ENCODE measurements at places on chromosomes 3 and 15.

DNA sequence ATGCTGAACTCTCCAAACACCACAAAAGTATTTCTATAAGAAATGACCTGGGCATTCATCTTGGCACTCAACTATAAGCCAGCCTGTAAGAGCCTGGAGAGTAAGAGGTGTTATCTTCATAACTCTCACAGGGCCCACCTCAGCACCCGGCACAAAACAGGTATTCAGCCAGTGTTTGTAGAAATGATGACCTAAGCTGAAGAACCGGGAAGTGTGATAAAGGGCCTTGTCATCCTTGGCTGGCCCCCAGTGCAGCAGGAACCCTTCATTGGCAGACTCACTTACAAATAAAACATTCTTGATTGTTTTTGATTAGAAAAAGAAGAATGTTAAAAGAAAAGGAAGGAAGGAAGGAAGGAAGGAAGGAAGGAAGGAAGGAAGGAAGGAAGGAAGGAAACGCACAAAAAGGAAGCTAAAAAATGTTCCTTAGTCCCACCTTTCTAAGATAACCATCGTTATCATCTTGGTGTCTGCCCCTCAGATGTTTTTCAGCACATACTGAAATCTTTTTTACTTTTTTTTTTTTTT is 52.1 kb downstream of the DAPK2 start:
- no peak for DNase-seq

DNA sequence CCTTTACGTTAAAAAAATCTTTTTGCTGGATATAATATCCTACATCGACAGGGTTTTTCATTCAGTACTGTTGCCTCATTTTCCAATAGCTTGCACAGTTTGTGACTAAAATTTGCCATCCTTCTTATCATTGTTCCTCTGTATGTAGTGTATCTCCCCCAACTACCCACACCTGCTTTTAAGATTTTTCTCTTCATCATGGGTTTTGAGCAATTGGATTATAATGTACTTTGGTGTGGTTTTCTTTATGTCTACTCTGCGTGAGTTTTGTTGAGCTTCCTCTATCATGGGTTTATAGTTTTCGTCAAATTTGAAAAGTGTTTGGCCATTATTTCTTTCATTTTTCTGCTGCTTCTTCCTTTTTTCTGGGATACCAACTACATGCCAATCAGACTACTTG is 39.6 kb upstream of the MEF2A start:
- DNase-seq = no peak

GRCh38 chr3:23919628-23920027 is 2.7 kb downstream of the RPL15 start:
- DNase-seq = no peak

- DNase-seq = no peak
These were observed 122.3 kb downstream of the PTPRG start for GRCh38 chr3:61683549-61684236.

DNA sequence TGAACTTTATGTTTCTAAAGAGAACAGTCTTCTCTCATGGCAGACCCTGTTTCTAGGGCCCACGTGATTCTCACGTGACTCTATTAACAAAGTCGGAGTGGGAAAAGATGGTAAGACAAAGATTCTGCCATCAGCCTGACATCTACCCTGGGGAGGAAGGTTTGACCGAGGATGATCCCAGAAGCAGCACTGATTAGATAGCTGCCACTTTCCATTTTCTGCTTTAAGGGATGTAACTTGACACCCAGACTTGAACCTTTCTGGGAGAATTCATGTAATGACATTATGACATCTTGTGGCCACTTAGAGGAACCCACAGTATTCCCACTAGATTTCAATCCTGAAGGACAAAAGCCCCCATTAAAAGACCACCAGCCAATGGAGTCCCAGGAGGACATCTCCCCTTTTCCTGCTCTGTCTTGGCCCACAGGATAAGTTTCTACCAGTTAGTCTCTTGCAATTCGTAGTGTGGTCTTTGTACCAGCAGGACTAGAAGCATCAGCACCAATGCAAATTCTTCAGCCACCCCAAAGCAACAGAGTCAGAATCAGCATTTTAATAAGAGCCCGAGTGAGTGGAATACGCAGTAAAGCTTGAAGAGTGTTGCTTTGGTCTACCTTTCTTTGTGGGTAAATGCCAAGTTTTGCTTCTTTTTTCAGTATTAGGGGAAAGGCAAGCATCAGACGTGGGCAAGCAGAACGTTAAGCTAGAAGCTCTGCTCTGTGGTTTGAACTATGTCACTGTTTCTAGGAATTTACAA is 480.5 kb upstream of the PROK2 start:
- DNase-seq = peak; percentile 32

GRCh38 chr3:128923576-128923975 is 44.2 kb downstream of the ACAD9 start:
- no peak for DNase-seq

GRCh38 chr3:79111375-79112052 is 656.3 kb downstream of the ROBO1 start:
- no peak for DNase-seq

DNA sequence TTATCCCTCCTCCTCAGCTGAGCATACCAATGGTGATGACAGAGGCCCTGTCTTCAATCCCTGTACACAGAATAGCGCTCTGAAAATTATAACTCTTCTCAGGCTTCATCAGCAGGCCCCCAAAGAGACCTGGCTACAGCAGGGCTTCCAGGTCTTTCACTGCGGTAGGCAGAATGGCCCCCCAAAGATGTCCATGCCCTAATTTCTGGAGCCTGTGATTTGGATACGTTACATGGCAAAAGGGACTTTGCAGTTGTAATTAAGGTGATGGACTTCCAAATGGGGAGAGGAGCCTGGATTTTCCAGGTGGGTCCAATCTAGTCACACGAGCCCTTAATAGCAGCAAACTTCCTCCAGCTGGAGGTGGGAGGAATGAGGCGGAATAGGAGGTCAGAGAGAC is 221.8 kb upstream of the CTDSPL start:
- no peak for DNase-seq

- no peak for DNase-seq
These were observed 38.6 kb downstream of the DENND6A start for GRCh38 chr3:57654267-57654666.

DNA sequence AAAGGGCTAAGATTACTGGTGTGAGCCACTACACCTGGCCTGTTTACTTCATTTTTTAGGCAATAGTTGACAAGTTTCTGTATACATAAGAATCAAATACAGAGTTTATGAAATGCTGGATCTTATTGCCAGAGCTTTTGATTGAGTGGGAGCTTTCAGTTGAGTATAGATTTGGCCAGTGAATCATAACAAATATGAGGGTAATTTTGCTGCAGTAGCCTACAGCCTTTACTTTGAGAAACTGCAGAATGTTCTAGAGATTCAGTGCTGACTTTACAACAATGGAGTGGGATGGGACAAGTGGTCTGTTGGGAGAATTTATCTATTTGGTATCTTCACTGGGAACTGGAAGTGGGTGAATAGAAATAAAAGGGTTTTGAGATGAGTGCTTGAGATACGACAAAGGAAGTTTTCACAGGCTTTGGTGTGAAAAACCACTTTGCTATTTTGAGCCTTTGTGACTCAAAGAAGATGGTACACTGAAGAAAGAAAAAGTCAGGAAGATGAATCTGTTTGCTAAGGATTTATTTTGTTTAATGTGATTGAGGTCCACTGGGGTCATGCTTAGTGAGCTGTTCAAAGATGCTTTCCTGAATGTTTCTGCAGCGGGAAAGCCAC is 227.8 kb downstream of the UBE2E2 start:
- no peak for DNase-seq

DNA sequence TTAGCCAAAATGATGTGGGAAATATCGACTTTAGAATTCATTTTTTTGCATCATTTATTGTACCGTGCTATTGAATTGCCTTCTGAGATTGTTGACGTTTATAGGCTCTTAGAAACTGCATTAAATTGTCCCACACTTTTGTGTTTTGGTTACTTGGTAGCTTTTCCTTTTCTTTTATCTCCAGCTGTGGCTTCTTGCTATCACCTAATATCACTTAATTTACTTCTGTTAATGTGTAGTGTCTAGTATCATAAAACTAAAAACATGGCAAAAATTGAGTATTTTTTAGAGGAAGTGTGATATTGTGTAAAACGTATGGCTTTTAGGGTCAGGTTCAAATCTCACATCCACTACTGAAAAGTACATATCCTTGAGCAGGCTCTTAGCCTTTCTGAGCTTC is 11.2 kb downstream of the TMOD3 start:
- no peak for DNase-seq

GRCh38 chr3:194744826-194745225 is 59.1 kb downstream of the FAM43A start:
- peak; percentile 31 for DNase-seq

- DNase-seq = no peak
These were observed 785.3 kb downstream of the ROBO2 start for GRCh38 chr3:77825001-77825827.

GRCh38 chr3:106329521-106329920 is 460.7 kb upstream of the CBLB start:
- no peak for DNase-seq

DNA sequence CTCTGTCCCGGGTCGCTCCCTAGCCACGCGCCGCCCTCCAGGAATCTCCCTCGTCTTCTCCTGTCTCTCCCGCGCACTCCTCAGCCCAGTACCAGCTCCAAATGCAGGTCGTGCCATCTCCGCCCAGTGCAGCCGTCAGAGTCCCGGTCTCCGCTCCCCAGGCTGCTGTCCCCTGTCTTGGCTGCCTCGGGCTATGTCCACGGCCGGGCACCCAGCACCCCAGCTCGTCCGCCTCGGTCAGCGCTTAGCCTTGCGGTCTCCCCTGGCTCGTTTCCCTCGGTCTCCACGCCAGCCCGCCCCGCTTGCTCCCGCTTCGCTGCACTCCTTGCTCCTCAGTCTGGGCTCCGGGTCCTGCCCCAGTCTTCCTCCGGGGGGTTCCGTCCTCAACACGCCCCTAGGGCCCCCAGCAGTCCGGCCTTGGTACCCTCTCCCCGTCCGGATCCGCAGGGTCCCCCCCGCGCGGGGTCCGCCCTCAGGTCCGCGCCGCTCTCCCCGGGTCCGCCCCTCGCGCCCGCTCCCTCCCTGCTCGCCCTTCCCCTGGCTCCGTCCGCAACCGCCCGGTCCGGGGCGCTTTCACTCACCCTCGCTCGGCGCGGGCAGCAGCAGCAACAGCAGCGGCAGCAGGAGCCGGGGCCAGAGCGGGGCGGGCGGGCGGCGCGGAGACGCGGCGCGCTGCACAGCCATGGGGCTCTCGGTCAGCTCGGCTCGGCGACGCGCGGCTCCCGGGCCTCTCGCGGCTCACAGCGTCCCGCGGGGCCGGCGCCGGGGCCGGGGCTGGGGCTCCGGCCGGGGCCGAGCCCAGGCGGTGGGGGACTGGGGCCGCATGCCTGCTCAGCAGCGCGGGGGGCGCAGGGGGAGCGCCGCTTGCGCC is 462 bp downstream of the IGDCC3 start:
- peak; percentile 21 for DNase-seq

DNA sequence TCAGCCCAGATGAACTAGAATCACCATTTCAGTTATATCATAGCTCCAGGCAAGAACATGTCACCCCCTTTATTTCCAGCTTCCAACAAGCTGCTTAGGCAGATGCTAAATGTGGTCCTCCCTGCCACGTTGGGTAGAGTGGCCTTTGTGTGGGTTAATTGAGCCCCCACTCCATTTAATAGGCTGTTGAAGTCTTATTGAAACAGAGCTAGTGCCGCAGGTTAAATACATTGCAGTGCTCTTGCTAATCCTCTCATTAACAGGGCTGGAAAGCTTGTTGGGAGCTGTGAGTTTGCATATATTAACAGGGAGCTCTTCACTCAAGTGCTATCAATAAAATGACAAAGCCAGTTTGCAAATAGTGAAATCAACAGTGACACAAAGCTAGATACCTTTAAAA is 248.4 kb upstream of the CMC1 start:
- DNase-seq = no peak

- no peak for DNase-seq
These were observed 224.8 kb upstream of the STAC start for GRCh38 chr3:36155515-36155914.

GRCh38 chr15:85551221-85551832 is 170.9 kb downstream of the AKAP13 start:
- DNase-seq = no peak

GRCh38 chr15:31353931-31354330 is 27.3 kb downstream of the KLF13 start:
- DNase-seq = no peak

DNA sequence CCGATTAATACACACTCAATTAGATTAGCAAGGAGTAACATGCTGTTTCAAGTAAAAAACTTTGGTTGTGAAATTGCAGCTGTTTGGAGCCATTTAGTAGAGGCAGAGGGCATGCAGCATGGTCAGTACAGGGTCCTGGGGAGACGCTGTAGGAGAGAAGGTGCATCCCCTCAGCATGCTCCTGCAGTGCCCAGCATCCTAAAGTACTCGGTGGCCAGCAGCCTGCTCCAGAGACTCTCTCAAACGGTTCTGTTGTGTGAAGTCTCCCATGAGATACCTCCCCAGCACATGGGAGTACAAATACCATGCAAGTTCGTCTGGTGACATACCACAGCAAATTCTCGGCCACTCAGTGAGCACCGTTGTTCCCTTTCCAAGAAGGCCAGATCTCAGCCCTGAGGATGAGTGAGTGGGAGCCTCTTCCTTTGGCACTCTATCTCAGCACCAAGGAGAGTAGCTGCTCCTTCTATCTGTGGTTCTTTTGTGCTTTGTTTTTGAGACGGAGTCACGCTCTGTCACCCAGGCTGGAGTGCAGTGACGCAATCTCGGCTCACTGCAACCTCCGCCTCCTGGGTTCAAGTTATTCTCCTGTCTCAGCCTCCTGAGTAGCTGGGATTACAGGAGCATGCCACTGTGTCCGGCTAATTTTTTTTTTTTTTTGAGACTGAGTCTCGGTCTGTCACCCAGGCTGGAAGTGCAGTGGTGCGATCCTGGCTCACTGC is 72.7 kb downstream of the TJP1 start:
- no peak for DNase-seq

DNA sequence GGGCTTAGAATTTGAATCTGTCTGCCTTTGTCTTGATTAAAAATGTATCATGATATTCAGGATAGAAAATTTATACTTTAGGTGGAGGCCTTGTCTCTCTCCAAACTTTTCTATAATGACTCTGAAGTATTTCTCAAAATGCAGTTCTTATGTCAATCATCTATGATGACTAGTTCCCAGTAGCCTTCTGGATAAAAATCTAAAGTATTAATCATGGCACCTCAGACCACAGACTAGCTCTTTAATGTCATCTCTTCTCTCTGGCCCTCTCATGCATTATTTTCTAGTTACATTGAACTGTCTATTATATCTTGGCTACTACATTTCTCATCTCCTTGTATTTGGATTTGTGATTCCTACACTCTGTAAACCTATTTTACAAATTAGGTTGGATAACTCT is 96.9 kb downstream of the ZPLD1 start:
- DNase-seq = no peak

- no peak for DNase-seq
These were observed 46.6 kb downstream of the ZFAND6 start for GRCh38 chr15:80106051-80106450.

- DNase-seq = no peak
These were observed 56.8 kb downstream of the ZNF148 start for GRCh38 chr3:125318167-125318865.
